Type B pancreatic cell (in vitro differentiated cells): ENCODE measurements at places on chromosomes 6 and 20. TPM values are rescaled to one million over a fixed set of nuclear protein-coding genes. Genes with fewer than 3 reads are reported as not detected.

DNA sequence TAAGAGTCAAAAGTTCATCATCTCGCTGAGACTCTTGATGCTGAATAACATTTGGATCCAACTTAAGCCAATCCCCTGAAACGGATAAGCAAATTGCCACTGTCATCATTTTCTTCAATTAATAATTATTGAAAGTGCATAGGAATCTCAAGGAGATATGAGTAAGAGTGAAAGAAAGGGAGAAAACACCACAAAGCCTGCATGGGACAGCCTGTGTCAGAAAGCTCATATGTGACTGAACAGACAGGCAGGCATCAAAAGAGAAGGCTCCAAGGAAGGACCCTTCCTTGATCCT lies 13.3 kb downstream of the ATXN1 start:
- DNase-seq = no peak

DNA sequence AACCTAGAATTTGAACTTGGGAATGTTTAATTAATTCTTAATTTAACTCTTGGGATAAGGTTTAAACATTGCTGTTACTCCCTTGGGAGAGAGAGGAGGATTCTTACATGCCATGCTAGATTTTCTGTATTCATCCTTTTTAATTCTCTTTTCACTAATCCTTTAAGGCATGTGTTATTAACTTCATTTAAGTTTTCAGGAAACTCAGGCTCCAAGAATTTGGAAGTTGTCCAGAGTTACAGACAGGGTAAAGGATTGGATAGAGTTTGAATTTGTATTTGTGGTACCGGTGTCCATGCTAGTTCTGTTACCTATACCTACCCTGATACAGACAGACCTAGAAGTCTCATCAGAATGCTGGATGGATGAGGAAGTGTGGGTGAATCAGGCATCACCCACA lies 23.7 kb downstream of the DOK5 start:
- no peak for DNase-seq

- DNase-seq = no peak
Observed at GRCh38 chr6:134410541-134410940, 92.6 kb upstream of the SGK1 start.

DNA sequence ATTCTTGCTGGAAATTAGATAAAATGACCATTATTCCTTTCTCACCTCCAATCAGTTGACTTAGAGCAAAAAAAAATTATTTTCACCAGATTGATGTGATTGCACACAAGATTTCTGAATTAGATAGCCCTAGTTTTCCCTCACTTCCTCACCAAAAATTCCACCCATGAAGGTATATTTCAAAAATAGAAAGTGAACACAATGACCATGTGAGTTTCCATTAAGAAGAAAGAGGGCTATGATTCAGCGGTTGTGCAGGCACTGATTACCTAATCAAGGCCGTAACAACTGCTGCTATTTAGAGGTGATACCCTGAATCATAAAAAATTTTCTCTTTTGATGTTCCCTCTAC lies 19.5 kb upstream of the RALGAPA2 start:
- no peak for DNase-seq

Gene MATN4
- total RNA-seq = 0.75 TPM in 1 of 2 replicates, not detected in the other

DNA sequence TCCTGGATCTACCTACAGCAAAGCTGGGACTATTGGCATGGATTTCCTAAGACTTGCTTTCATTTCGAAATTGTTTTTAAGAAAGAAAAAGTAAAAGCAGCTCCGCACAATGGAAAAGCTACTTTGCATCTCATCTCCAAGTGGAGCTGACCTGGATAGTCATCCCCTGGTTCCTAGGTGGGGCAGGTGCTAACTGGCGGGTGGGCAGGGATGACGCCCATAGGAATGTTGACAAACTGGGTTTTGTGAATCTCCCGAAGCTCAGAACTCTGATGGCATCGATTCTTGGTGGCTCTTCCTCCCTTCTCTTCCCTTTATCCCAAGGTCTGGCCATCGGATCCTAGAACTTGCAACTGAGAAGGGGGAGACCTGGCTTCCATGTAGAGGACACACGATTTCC lies 12.4 kb upstream of the EZR start:
- no peak for DNase-seq
